Stimulated activated CD4-positive, alpha-beta T cell treated with anti-CD3 and anti-CD28 coated beads, Interleukin-15, amount 100 ng/mL, for 24 hours (primary cell): ENCODE measurements at places on chromosomes 12 and 14.

DNA sequence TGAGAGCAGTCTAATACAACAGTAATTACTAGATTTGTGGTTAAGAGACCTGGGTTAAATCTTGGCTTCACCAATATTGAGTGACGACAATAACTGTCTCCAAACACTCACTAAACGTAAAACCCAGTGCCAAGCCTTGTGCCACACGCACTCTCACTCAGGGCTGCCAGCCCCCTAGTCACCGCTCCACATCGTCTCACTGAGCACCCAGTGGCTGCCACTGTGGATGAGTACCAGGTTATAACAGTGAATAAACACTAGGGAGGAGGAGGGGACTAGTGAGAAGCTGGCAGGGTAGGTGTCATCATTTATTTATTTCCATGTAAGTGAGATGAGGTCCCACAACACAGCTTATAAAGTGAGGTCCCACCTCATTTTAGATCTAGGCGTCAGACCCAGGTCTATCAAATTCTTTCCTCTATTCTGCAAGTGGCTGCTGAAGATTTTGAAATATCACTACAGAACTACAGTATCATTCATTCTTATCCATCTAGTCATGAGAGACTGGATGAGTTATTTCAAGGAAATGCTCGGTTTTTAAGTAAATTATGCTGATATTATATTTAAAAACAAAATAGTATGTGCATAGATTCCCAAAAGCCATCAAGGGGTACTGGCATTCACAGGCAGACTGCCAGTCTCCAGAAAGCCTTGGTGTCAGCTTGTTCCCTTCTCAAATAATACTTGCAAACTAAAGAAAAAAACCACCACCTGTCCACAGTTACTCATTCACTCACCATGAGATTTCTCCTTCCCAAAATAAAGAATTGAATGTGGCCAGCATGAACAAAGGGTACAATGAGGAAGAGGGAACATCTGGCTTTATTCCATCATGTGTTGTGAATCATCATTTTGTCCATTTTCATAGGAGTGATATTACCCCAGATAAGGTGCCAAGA, 84.0 kb downstream of the PTPN21 start:
- DNase-seq = no peak

DNA sequence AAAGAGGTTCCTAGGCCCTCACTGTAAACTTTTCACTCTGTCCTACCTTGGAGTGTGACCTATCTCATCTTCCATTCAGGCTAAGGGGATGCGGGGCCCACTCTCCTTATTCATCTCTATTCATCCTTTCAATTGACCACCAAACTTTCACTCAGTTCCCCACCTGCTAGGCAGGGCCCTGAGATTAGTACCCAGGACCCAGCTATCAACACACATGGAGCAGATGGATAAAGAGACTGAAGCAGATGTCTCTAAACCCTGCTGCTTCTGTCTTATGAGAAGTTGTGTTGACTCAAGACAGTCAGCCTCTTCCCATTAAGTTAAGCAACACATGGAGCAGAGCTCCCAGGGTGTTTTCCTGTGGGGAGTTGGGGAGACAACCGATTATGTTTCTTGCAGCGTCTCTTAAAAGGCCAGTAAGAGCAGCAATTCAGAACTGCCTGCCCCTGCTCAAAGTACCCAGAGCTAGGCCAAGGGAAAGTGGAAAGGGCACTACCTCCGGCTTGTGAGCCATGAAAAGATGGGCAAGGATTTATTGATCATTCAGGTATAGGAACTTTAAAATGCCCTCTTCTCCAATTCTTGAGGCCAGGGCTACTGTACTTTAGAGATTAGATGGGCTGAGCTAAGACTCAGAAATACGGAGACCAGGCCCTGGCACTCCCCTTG, 10.7 kb downstream of the KRT76 start:
- DNase-seq = no peak

- DNase-seq = no peak
Measured at GRCh38 chr12:9381619-9382018, 173.4 kb upstream of the PZP start.

DNA sequence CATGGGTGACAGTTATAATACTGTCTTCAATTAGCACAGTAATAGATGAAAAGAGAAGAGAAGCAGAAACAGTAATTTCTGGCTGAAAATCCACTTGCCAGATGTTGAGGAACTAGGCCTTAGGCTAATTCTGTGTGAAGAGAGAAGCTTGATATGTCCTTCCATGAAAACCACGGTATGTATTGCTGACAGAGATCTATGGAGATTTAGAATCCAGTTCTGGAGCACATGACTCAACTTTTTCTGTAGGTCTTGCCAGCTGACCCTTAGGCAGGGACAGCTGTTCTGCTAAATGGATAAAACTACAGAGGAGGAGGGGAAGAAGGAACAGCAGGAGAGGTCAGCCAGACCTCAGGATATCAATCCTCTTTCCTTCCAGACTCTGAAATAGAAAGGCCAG, 211.5 kb downstream of the PRKD1 start:
- no peak for DNase-seq

DNA sequence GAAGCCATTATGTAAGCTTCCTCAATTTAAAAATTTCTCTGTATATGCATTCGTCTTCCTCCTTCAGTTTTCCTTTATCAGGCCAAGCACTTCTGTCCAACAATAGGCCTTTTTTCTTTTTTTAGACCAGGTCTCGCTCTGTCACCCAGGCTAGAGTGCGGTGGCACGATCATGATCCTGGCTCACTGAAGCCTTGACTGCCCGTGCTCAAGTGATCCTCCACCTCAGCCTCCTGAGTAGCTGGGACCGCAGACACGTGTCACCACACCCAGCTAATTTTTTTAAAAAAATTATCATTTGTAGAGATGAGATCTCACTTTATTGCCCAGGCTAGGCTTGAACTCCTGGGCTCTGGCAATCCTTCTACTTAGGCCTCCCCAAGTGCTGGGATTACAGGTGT, 25.8 kb downstream of the TAOK3 start:
- DNase-seq = no peak

- no peak for DNase-seq
Measured at GRCh38 chr14:35704793-35705493, 104.2 kb downstream of the RALGAPA1 start.

GRCh38 chr14:100749967-100750597, 23.4 kb downstream of the DLK1 start:
- DNase-seq = no peak

DNA sequence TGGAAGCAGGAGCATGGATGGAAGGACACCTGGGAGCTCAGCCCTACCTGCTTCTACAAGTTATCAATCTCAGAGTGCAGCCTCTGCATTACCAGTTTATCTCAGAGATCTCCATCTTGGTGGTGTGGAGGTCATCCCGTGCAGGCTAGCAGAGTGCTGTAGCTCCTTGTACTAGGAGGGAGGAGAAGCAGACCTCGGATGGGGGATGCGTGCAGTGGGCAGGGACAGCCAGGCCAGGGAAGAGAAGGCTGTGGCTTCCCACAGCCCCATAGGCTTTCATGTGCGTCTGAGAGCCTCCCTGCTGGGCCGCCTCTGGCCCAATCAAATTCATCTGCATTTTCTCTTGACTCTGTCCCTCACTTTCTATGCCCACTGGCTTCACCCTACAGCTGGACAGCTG, 8.8 kb upstream of the KRT82 start:
- DNase-seq = no peak

DNA sequence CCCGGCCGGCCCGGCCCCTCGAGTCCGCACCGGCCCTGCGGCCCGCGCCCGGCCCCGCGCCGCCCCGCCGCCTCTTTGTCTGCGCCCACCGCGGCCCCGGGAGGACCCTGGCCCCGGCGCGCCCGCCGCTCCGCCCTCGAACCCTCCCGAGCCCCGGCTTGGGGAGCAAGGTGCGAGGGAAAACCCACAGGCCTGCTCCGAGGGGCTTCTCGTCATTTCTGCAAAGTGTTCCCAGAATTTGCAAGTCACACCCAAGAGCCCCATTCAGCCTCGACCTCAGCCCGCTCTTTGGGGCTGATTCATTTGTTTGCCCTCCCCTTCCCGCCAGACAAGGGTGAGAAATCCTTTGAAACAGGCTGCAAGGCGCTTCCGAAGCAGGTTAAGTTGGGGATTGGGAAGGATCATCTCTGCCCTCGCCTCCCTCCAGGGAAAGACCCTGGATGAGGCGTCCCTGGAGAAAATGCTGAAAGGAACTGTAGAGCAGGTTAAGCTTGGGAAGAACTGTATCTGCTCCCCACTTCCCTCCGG, 325 bp upstream of the CLIP1 start:
- DNase-seq = peak; percentile 66

DNA sequence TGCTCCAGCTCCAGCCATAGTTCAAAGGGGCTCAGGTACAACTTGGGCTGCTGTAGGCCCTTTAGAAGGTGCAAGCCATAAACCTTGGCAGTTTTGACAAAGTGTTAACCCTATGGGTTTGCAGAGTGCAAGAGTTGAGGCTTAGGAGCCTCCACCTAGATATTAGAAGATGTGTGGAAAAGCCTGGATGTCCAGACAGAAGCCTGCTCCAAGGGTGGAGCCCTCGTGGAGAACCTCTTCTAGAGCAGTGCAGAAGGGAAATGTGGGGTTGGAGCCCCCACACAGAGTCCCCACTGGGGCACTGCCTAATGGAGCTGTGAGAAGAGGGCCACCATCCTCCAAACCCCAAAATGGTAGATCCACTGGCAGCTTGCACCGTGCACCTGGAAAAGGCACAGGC, 45.1 kb downstream of the RPS29 start:
- no peak for DNase-seq

DNA sequence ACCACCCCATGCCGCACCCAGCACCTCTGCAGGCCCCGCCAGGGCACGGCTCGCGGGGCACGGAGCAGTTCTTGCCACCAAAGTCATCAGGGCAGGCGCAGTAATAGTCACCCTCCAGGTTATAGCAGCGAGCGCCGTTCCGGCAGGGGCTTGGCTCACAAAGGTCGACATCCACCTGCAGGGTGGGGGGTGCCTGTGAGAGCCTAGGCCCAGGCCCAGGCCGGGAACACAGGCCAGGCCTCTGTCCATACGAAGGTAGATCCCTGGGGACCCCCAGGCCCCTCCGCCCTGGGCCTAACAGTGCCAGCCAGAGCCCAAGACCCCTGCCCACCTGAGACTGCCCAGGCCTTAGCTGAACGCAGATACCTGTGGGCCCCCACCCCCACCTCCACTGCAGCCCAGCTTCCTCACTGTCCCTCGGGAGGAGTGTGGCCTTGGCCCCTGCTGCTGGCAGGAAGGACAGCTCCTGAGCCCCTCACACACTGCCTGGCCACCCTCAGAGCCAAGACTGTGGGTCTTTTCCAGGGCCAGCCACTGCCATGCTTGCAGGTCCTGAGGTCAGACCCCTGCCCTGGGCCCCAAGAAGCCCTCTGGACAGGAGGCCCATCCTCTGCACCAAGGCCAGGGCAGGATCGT, 19.3 kb downstream of the JAG2 start:
- no peak for DNase-seq

GRCh38 chr12:103771466-103771865, 69.6 kb downstream of the NT5DC3 start:
- DNase-seq = peak; percentile 7

- no peak for DNase-seq
Measured at GRCh38 chr12:2652401-2653081, 142.2 kb upstream of the FKBP4 start.

DNA sequence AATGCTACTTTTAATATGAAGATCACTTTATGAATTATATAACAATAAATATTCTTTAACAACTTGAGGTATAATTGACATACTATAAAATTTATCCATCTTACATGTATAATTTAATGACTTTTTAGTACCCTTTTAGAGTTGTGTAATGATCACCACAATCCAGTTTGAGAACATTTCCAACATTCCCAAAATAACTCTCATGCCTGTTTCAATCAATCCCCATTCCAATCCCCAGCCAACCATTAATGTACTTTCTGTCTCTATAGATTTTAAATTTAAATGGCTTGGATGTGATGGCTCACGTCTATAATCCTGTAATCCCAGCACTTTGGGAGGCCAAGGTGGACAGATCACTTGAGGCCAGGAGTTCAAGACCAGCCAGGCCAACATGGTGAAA, 23.5 kb upstream of the FRMD6 start:
- DNase-seq = no peak

DNA sequence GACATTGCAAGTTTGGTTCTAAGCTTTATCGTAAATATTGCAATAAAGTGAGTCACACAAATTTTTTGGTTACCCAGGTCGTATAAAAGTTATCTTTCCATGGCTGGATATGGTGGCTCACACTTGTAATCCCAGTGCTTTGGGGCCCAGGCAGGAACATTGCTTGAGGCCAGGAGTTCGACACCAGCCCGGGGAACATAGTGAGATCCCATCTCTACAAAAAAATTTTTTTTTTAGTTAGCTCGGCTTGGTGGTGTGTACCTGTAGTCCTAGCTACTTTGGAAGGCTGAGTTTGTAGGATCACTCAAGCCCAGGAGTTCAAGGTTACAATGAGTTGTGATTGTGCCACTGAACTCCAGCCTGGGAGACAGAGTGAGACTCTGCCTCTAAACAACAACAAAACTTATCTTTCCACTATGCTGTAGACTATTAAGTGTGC, 24.4 kb downstream of the PRORP start:
- no peak for DNase-seq

- no peak for DNase-seq
Measured at GRCh38 chr12:5505751-5506150, 73.8 kb downstream of the NTF3 start.

DNA sequence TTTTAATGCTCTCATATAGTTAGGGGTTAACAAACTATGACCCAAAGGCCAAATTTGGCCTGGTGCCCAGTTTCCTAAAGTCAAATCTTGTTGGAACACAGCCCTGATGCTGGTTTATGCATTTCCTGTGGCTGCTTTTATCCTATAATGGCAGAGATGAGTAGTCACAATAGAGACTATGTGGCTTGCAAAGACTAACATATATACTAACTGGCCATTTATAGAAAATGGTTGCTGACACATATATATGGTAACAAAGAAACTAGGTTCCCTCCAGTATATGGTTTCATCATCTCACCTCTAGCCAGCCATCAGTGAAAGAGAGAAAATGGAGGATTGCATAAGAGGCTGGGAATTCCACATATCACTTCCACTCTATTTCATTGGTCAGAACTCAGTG, 10.8 kb downstream of the NAV3 start:
- no peak for DNase-seq

DNA sequence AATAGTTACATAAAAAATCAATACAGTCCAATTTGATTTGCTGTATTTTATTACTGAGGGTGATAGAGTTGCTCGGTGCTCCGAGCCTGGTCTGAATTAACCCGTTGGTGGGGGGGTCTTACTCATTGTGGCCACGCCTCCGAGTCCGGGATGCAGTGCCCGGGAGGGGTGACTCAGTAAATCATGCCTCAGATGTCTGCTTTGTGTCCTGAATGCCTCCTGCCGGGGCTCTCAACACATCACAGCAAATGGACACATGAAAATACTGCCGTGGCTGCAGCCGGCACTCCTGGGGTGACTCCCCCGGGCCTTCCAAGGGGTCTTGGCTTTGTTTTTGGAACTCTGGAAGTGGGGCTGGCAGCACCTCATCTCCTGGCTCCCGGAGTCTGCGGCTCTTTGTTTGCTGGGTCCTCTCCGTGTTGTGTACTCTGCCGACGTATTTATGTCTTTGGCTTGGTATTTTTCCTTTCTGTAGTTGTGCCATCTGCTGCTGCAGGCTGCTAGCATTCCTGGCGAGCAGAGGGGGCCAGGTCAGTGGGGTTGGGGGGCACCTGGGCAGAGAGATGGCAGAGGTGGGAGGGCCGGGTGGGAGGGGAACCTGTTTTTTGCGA, 129.0 kb downstream of the AACS start:
- no peak for DNase-seq
